Thyroid gland (tissue), 4 donors: ENCODE measurements at places on chromosomes 2 and 18. TPM values are rescaled to one million over a fixed set of nuclear protein-coding genes. Genes with fewer than 3 reads are reported as not detected.

Gene EPG5
- 39.1 TPM for total RNA-seq

- H3K4me1 ChIP-seq = peaks cover 26% of the 10 kb centered on the region
- H3K36me3 ChIP-seq = no peaks in the 10 kb centered on the region
- no peaks in the 10 kb centered on the region for H3K27me3 ChIP-seq
- DNase-seq = no peak
- H3K27ac ChIP-seq = peak overlapping the region; percentile 76
Measured at GRCh38 chr18:36450264-36450663, 152.8 kb downstream of the FHOD3 start.

Gene UGP2
- total RNA-seq = 130 TPM

Gene BUB1
- total RNA-seq = 0.94 TPM

- H3K4me3 ChIP-seq = no peak overlapping the region
- no peaks in the 10 kb centered on the region for H3K27me3 ChIP-seq
- DNase-seq = no peak
- no peak overlapping the region for H3K27ac ChIP-seq
- H3K36me3 ChIP-seq = no peaks in the 10 kb centered on the region
Measured at GRCh38 chr2:76667821-76668271, 854.3 kb downstream of the LRRTM4 start.

DNA sequence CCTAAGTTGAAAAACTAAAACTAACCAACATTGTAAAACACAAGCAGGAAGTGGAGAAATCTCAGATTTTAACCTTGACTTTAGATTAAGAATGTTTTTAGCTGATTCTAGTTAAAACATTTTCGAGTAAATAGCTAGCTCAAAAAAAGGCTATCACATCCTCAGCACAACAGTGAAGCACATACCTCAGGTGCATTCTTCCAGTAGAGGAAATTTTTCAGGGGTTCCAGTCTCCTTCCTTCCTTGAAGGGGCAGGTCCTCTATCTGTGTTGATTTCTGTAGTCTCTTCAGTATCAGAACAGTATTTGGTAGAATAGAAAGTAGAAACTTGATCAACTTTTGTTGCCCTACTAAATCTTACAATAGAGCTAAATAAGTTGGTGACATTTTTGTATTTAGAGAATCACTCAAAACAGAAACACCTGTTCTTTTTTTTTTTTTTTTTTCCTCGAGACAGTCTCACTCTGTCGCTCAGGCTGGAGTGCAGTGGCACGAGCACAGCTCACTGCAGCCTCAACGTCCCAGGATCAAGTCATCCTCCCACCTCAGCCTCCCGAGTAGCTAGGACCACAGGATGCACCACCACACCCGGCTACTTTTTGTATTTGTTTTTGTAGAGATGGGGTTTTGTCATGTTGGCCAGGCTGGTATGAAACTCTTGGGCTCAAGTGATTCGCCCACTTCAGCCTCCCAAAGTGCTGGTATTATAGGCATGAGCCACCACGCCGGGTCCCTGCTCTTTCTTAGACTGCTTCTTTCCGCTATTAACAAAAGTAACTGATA, 6.9 kb upstream of the GPR155 start:
- peaks cover 20% of the 10 kb centered on the region for H3K4me1 ChIP-seq
- no peak for DNase-seq
- peak overlapping the region; percentile 56 for H3K27ac ChIP-seq
- H3K27me3 ChIP-seq = no peaks in the 10 kb centered on the region
- no peak overlapping the region for H3K4me3 ChIP-seq
- H3K36me3 ChIP-seq = no peaks in the 10 kb centered on the region

Gene CCDC68
- total RNA-seq = 2.6 TPM

DNA sequence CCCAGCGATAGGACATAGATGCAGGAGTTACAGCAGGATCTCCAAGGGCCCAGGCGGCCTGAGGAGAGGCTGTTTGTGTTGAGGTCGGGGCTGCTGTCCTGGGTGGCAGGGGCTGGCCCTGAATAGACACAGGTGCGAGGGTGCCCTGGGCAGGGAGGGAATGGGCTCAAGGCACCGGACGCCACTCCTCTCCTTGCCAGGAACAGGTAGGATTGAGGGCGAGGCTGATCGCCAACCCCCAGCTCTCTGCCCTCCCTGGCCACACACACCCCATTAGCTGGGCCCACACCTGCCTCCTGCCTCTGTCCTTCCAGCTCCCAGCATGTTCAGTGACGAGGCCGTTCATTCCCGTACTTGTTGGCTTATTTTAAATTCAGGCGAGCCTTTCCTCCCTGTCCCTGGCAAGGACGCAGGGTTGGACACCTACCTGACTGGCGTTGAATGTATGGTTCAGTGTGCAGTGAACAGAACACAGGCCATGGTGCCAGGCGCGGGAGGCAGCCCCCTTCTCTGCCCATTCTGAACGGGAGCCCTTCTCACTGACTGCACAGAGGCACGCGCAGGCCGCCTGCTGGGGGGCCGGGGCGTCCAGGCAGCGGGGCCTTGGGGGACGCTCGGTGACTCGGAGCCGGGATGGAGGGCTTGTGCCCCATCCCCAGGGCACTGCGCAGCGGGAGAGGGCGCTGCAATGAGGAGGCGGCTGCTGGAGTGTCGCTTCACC, 41.3 kb upstream of the SNED1 start:
- peaks cover 73% of the 10 kb centered on the region for H3K4me1 ChIP-seq
- H3K27me3 ChIP-seq = no peaks in the 10 kb centered on the region
- no peak for DNase-seq
- H3K36me3 ChIP-seq = no peaks in the 10 kb centered on the region

- no peaks in the 10 kb centered on the region for H3K27me3 ChIP-seq
- H3K4me1 ChIP-seq = peaks cover 32% of the 10 kb centered on the region
- no peaks in the 10 kb centered on the region for H3K36me3 ChIP-seq
- peak overlapping the region; percentile 82 for H3K27ac ChIP-seq
- DNase-seq = peak; percentile 87
Measured at GRCh38 chr2:14635391-14635871, 2.9 kb downstream of the LRATD1 start.

- no peak for DNase-seq
- H3K27me3 ChIP-seq = no peaks in the 10 kb centered on the region
- H3K36me3 ChIP-seq = no peaks in the 10 kb centered on the region
Measured at GRCh38 chr2:146388757-146389156, 1456.1 kb upstream of the ACVR2A start.

Gene SIX3
- total RNA-seq = not detected

Gene PAIP2B
- total RNA-seq = 11.6 TPM

GRCh38 chr2:119292226-119292625, 68.6 kb downstream of the STEAP3 start:
- no peaks in the 10 kb centered on the region for H3K36me3 ChIP-seq
- H3K27me3 ChIP-seq = no peaks in the 10 kb centered on the region
- peak overlapping the region; percentile 59 for H3K27ac ChIP-seq
- peaks cover 11% of the 10 kb centered on the region for H3K4me1 ChIP-seq
- H3K4me3 ChIP-seq = no peak overlapping the region
- peak; percentile 73 for DNase-seq

Gene PKDCC
- total RNA-seq = 16.9 TPM

DNA sequence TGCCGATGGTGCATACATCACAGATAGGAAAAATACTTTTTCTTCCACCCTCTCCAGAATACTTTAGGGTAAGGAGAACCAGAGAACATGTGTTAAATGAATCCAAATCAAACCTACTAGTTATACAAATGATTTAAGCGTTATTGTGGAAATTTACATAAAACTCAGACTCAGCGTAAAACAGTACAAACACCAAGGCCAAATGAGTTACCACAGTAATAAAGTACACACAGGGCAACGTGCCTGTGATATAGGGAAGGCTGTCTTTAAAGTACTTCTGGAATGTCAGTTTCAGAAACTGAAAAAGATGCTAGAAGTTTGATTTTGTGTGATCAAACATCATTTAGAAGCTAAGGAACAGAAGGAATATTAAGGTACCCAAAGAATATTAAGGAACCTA, 46.9 kb downstream of the PTPRM start:
- H3K27ac ChIP-seq = no peak overlapping the region
- no peak for DNase-seq
- no peak overlapping the region for H3K4me3 ChIP-seq
- H3K4me1 ChIP-seq = peaks cover 53% of the 10 kb centered on the region

- no peak overlapping the region for H3K27ac ChIP-seq
- no peaks in the 10 kb centered on the region for H3K36me3 ChIP-seq
- no peaks in the 10 kb centered on the region for H3K4me1 ChIP-seq
- no peak overlapping the region for H3K4me3 ChIP-seq
- no peaks in the 10 kb centered on the region for H3K27me3 ChIP-seq
- no peak for DNase-seq
Measured at GRCh38 chr18:24470022-24470618, 9.7 kb downstream of the HRH4 start.

DNA sequence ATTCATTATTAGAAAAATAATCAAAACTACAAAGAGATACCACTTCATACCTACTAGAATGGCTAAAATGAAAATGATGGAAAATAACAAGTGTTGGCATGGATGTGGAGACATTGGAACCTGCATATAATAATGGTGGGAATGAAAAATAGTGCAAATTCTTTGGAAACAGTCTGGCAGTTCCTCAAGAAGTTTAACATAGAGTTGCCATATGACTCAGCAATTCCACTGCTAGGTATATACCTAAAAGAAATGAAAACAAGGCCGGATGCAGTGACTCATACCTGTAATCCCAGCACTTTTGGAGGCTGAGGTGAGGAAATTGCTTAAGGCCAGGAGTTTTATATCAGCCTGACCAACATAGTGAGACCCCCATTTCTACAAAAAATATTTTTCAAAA, 41.6 kb upstream of the ACYP2 start:
- no peaks in the 10 kb centered on the region for H3K27me3 ChIP-seq
- peaks cover 4% of the 10 kb centered on the region for H3K4me1 ChIP-seq
- H3K4me3 ChIP-seq = no peak overlapping the region
- no peaks in the 10 kb centered on the region for H3K36me3 ChIP-seq
- DNase-seq = no peak

Gene ACTG2
- total RNA-seq = 24.4 TPM

GRCh38 chr2:23622966-23623675, 238.1 kb downstream of the KLHL29 start:
- H3K27me3 ChIP-seq = no peaks in the 10 kb centered on the region
- H3K4me1 ChIP-seq = no peaks in the 10 kb centered on the region
- DNase-seq = no peak
- no peaks in the 10 kb centered on the region for H3K36me3 ChIP-seq
- H3K27ac ChIP-seq = no peak overlapping the region
